ENCODE measurements at places on chromosomes 7 and 10.
A peak's percentile ranks its signal among the peaks of the same experiment; 100 is the strongest.

GRCh38 chr7:23468526-23469149 lies 1.7 kb downstream of the IGF2BP3 start:
- DNase-seq, result no peak

DNA sequence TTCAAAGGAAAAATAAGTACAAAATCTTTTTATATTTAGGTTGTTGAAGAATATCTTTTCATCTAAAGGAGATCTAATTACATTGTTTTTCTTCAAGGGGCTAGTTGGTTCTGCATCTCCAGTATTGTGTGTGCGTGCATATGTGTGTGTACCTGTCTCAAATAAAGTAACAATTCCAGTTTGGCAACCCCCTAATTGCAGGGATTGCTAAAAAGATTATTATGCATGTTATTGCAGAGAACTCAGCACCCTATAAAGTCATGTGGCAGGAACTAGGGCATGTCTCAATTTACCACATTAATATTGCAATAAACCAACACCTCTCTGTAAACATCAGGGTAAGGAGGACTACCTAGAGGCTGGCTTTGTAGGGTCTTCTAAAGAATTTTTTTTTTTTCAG lies 37.0 kb downstream of the MRPS33 start:
- DNase-seq, result no peak

DNA sequence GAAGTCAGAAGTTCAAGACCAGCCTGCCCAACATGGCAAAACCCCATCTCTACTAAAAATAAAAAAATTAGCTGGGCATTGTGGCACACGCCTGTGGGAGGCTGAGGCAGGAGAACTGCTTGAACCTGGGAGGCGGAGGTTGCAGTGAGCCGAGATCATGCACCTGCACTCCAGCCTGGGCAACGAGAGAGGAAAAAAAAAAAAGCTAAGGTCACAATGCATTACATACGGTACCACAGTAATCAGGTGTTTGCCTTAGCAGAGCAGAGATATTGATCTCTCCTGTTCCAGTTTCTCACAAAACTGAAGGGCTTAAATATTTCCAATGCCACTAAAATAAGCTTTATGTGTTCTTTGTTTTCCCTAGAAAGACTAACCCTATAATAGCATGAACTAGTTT lies 7.5 kb downstream of the PDZD8 start:
- no peak for DNase-seq

GRCh38 chr10:52568309-52568708 lies 204.3 kb downstream of the MBL2 start:
- DNase-seq, result no peak

GRCh38 chr7:123410273-123410904 lies 124.0 kb downstream of the IQUB start:
- DNase-seq, result no peak

DNA sequence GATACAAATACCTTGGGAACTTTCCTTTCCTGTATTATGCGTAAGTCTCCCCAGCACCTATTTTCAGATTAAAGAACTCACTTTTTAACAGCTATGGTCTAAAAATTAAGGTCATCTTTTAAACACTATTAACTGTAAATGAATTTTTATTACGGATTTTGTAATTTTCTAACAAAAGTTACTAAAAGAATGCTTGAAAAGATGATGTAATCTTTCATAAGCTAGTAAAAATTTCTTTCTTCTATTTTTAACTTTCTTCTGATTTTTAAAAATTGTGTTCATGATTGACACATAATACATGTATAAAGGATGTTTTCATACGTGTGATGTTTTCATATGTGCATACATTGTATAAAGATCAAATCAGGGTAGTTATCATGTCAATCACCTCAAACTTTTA lies 291.2 kb upstream of the MBL2 start:
- no peak for DNase-seq

DNA sequence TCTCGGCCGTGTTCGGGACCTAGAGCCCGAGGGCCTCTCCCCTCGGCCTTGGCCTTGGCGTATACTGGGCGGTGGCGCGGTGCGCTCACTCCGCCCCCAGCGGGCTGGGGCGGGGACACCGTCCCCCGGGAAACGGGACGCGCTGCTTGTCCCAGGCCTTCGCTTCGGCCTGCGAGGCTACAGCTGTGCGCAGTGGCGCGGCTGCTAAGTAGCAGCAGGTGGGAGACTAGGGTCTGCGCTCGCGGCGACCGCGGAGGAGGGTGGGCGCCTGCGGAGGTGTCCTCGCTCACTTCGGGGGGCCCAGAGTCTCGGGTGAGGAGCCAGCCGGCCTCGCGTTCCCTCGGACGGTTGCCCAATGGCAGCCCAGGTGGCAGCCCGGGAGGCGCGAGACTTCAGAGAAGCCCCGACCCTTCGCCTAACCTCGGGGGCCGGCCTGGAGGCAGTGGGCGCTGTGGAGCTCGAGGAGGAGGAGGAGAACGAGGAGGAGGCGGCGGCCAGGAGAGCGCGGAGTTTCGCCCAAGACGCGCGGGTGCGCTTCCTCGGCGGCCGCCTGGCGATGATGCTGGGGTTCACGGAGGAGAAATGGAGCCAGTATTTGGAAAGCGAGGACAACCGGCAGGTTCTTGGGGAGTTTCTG lies at the start of gene DNAH11:
TSS of gene DNAH11 (plus strand) at position 149 of the 637 bp plus-strand sequence. CDS start at position 356, 207 bp downstream.
- DNase-seq, result no peak

DNA sequence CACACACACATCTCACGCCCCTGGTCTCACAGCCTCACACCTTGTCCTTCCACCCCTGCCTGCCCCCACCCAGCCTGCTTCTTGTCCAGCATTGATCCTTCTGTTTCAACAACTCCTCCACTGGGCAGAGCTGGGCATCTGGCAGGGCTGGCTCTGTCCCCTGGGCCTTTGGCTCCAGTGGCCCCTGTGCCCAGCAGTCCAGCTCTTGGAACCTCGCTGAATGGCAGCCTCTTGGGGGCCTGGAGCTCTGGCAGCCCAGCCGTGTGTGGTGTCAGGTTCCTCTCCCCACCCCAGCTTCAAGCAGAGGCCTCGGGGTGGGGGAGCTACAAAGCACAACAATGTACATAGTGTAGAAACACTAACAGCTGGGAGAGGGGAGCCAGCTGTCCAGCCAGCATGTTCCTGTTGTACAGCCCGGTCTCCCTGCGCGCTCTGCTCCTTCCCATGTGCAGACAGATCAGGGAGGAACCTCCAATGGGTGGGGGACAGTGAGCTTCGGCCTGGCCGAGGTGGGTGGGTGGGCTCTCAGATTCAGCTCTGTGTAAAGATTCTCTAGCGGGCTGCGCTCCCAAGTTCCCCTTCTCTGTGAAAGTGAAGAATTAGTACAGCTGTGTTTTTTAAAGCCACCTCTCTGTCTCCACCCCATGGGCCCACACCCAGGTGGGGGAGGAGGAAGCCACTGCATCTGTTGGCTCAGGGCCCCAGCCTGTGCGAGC lies 19.4 kb downstream of the ZMIZ2 start:
- DNase-seq, result no peak

DNA sequence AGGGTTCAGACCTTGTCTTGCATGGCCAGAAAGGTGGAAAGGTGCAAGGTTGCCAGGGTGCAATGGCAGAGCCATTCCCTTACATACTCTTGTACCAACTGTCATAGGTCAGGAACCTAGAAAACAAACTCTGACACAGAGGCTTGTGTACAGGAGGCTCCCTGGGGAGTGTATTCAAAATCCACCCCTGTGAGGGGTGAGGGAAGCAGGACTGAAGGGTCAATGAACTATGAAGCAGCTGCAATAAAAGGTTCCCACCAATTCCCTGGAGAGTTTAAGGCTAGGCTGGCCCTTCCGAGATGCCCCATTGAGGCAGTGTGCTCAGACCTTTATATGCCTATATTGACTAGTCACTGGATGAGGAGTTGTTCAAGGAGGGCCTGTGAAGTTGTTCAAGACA lies 13.9 kb upstream of the CUZD1 start:
- no peak for DNase-seq

DNA sequence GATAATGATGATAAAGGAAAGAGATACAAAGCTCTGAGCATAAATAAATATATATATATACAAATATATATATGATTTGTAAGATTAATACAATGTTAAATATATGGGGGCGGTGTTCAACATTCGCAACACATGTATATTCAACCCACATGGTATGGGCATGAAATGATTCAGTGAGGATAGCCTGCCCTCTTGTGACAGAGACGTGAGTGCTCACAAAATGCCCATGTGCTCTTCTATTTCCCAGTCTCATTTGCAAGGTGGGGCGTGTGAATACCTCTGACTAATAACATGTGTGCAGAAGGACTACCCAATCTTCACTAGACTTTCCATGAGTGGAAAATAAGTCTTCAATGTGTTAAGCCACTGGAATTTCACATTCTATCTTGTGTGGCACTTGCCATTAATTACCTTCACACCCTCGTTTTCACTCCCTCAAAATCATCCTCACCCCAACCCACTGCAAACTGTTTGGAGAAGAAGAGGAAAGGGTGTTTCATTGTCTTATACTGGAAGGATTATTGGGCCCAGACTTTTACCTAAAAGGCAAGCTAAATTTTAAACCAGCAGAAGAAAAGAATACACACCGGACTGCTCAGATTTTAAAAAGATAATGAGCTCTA lies 26.9 kb downstream of the ASAH2 start:
- no peak for DNase-seq

DNA sequence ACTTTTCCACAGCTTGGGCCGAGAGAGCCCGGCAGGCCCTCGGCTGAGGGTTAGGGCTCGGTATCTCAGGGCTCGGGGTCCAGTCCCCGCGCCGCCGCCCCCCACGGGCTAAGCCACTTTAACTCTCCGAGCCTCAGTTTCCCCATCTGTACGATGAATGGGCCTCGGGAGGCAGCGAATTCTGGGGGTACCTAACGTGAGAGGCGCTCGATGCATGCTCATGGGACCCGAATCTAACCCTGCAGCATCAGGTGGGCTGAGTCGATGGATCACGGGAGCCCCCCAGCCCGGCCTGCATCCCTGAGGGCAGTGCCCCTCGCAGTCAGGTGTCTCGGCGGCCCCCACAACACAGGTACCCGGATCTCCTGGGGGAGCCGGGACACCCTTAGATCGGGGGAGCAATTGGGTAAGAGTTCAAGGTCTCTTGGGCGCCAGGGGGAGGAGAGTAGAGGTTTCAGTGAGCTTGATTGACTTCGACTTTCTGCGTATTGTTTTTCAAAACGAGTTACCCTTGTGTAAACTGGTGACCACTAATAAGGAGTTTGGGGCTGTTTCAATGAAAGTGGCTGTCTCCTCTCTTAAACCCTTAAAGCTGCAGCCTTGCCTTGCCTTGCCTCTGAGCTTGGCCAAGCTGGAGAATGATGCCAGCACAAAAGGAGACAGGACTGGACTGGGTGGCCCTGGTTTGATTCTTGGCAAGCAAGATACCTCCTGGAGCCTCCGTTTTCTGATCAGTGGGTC lies 631 bp downstream of the POR start:
- DNase-seq, result no peak

DNA sequence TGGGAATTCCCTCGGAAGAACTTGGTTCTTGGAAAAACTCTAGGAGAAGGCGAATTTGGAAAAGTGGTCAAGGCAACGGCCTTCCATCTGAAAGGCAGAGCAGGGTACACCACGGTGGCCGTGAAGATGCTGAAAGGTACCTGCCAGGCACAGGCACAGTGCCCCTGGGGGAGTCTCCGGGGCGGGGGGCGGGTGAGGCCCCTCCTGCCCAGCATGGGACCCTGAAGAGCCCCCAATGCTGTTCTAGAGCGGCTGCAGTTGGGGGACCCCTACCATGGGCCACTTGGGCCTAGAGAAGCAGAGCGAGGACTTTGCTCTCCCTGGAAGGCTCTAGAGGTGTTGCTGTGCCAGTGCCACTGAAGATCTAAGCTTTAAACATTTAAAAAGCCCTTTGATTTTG lies 21.6 kb upstream of the CSGALNACT2 start:
- no peak for DNase-seq

GRCh38 chr10:123906884-123907652 lies 15.5 kb upstream of the CPXM2 start:
- DNase-seq, result no peak

DNA sequence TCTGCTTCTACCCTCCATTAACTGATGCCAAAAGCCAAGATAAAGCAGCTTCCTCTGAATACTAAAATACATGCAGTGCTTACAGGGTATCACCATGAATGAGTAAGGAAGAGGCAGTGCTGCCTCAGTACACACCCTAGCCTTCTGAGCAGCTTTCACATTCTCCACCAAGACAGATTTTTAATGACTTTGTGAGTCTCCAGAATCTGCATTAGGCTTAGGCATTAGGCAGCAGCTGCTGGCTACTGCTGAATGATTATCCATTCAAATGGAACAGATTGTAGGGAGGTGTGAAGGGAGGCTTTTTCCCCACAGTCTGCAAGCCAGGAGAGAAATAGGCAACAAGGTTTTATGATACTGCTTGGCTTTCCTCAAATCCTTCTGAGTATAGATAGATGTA lies 1226.7 kb upstream of the LRRN3 start:
- DNase-seq, result no peak

- DNase-seq, result no peak
These were observed 70.6 kb downstream of the KAT6B start for GRCh38 chr10:74896788-74897527.

- no peak for DNase-seq
These were observed 17.1 kb downstream of the ENTPD7 start for GRCh38 chr10:99676426-99676825.

DNA sequence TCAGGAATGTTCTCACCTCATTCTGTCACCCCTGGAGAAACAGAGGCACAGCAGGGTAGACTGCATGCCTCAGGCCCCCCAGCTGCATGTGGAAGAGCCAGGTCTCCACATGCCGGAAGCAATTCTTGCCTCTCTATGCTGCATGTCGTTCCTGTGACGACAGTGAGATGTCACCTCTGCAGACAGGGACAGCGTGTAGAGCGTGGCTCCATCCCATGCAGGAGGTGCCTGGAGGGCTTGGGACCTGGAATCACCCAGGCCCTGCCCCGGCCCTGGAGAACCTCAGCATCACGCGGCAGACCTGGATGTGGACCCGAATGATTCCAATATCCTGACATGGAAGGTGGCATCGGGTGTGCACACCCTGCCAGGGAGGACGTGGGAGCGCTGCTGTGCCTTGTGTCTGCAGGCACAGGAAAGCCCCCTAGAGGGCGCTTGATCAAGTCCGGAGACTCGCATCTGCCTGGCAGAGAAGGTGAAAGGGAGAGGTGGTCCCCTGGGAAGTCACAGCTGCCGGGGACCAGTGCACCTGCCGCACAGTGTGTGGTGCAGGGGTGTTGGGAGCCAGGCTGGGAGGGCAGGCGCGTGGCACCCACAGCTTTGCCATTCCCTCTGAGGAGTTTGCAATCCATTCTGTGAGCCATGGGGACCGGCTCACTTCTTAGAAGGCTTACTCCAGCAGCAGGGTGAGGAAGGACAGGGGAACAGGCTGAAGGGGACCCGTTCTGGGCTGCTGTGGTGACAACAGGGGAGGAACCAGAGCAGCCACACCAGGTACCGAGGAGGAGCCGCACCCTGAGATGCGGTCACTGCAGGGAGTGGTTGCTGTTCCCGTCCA lies 45.3 kb upstream of the EN2 start:
- DNase-seq, result peak; percentile 32

- no peak for DNase-seq
These were observed 18.8 kb downstream of the KLF6 start for GRCh38 chr10:3766046-3766756.

GRCh38 chr10:71126432-71126831 lies 85.9 kb upstream of the UNC5B start:
- DNase-seq, result no peak

- no peak for DNase-seq
These were observed 34.5 kb upstream of the AQP1 start for GRCh38 chr7:30877015-30877769.

GRCh38 chr7:75716992-75717626 lies 21.6 kb downstream of the HIP1 start:
- no peak for DNase-seq

GRCh38 chr7:42964849-42965805 lies 33.0 kb downstream of the MRPL32 start:
- no peak for DNase-seq
